ENCODE measurements at places on chromosomes 13 and 19.

GRCh38 chr13:94711561-94712286, 621 bp downstream of the SOX21 start:
- no peak for DNase-seq

- DNase-seq: no peak
Measured at GRCh38 chr13:101399365-101399764, 16.9 kb downstream of the NALCN start.

GRCh38 chr13:44715287-44716230, 139.4 kb upstream of the TSC22D1 start:
- no peak for DNase-seq

DNA sequence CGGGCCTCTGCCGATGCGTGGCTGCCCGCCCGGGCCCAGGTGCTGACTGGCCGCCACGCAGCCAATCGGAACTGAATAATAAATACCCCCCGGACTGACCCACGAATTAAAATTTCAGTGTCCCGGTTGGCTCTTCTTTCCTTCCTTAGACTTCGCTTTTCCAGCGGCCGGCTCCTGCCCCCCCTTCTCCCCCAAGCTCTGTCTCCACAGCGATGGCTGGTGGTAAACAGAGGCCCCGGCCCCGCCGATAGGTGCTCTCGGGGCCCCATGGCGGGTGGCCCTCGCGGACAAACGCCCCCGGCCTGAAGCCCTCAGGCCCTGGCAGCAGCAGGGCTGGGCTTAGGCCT, 2.6 kb downstream of the ZBTB7A start:
- DNase-seq: no peak

- no peak for DNase-seq
Measured at GRCh38 chr13:77235456-77236022, 91.4 kb downstream of the MYCBP2 start.

GRCh38 chr13:79290595-79291244, 115.3 kb downstream of the RBM26 start:
- no peak for DNase-seq

GRCh38 chr13:33678906-33679657, 138.9 kb upstream of the RFC3 start:
- peak; percentile 89 for DNase-seq

DNA sequence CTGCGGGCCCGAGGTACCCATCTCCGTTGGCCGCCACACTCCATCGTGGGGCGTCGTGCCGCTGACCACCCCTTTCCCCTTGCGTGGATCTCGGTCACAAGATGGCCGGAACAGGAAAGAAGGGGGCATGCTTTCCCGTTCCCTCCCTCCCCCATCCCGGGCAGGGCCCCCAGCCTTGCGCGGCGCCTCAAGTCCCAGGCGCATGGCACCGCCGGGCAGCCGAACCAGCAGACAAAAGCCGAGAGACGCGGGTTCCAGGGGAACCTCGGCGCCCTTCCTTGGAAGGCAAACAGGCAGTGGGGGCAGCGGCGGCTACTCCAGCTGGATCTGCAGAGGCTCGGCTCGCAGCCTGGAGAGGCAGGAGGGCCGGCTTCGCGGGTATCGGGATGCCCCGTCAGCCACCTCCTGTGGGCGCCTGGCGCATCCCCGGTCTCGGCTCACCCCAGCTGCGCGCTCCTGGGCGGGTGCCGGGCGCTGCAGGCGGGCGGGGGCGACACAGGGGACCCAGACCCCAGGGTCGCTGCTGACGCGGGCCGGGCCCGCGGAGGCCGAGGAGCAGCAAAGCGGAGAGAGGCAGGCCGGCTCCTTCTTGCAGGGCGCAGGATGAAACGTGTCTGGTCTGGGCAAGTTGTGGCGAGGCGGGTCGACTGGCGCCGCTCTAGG, 439 bp downstream of the DZIP1 start:
- no peak for DNase-seq

- no peak for DNase-seq
Measured at GRCh38 chr13:57918913-57919312, 287.4 kb downstream of the PCDH17 start.

GRCh38 chr13:102799426-102800144, 666 bp downstream of the BIVM start:
- DNase-seq: peak; percentile 47

- DNase-seq: no peak
Measured at GRCh38 chr19:39168258-39169142, 28.3 kb upstream of the NCCRP1 start.

- DNase-seq: no peak
Measured at GRCh38 chr13:105410602-105411001, 1124.9 kb downstream of the EFNB2 start.

DNA sequence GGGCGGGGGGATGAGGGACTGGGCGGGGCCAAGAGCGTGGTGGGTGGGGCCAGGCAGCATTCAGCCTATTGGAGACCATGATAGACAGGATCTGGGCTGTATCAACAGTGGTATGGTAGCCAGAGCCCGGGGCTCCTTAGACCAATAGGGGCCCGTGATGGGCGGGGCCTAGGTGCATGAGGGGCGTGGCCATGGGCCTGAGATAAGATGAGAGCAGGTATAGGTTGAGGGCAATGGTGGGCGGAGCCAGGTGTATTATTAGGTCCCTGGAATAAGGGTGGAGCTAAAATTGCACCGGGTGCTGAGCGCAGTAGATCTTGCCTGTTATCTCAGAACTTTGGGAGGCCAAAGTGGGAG, 5.3 kb downstream of the ABCA7 start:
- peak; percentile 86 for DNase-seq

DNA sequence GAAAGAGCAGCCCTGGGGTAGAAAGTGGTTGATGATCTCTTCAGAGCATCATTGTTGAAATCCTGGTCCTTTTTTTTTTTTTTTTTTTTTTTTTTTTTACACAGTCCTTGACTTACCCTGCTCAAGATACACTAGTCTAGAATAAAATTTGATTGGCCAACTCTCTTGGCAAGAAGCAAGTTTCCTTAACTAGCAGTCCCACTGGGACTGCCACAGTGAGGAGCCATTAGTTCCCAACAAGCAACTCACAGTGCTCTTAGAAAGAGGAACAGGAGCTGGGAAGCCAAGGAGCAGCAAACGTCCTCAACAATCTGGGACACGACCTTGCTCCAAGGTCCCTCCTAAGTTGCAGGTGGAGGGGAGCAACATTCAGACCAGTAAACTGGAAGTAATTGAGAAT, 47.9 kb upstream of the INTS6 start:
- no peak for DNase-seq

DNA sequence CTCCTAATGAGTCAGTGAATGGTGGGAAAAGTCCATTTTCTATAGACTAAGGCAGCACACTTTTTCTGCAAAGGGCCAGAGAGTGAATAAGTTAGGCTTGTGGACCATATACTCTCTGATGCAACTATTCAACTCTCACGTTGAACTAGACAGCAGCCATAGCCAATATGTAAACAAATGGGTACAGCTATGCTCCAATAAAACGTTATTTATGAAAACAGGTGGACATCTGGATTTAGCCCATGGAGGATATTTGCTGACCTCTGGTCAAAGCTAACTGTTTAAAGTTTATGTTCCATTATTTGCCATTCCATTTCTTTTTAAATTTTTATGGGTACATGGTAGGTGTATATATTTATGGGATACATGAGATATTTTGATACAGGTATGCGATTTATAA, 4.7 kb upstream of the CCDC169 start:
- no peak for DNase-seq

GRCh38 chr19:47024502-47024901, 4.9 kb downstream of the NPAS1 start:
- no peak for DNase-seq
